ENCODE measurements at places on chromosomes 7 and 10.

DNA sequence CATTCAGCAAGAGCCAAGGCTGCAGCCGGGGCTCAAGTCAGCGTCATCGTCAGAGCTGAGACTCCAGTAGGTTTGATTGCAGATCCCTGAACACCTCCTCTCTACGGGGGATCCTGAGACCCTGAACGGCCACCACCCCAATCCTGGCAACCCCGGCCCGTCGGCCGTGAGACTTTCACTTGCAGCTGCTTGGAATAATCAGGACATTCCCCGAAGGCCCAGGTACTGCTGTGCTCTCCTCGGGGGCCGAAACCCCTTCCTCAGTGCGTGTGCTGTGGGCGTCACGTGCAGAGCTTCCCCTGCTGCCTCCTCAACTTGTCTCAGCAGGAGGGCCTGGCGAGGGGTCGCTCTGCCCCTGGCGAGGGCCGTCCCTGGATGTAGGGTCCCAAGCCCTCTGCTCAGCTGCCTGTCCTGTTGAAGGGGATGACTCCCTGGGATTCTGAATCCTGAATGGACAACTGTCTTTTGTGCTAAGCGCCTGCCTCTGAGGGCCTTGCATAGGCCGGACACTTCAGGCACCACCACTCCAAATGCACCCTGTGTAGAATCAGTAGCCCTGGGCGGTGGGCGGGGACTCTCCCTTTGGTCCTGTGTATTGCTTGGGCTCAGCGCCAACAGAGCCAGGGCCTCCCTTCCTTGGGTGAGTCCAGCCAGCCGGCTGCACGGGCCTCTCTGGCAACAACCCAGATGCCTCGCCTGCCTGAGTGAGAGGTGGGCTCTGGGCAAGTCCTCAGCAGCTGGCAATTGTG is 63.8 kb upstream of the EBF3 start:
- peak; percentile 6 for DNase-seq

DNA sequence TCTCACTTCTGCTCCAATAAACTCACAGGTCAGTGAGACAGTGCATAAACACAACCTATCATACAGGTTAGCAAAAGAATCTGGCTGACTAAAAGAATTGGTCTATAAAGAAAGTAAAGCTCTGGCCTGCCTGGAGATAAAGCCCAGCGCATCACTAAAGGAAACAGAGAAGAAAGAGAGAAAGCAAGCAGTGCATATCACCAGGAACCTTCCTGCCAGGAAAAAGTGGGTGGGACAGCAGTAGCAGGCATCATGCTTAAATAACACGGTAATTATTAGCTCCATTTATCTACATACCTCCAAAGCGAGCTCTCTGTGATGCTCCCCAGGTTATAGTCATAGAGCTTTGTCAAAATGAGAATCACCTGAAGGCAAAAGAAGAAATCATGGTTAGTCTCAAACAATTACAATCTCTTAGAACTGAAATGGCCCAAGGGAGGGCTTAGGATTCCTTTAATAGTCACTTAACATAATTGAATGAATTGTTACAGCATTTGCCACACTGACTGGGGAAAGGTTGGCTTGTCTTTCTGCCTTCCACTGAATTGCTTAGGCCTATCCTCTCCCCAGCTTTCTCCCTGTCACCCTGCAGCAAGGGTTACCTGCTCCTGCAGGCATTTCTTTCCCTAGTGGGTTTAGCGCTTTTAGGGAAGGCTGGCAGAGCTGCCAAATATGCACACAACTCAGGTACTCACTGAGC is 208.1 kb downstream of the SORCS1 start:
- no peak for DNase-seq

- DNase-seq: no peak
Observed at GRCh38 chr7:124893140-124893827, 36.3 kb downstream of the POT1 start.

DNA sequence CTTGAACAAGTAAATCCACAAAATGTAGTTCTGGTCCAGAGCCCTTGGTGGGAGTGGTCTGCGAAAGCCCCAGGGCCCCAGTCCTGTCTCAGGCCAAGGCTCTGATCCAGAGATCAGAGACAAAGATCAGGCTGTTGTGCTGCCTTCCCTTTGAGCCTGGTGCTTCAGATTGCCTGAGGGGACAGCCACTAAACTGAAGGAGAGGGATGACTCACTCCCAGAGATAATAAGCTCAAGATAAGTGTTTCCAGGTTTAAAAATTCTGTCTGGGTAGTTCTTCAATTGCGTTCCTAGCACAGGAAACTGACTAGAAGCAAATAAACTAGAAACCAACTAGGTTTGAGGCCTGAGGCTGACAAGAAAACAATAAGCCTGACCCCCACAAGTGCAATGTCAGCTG is 190.2 kb downstream of the RAMP3 start:
- DNase-seq: peak; percentile 37

DNA sequence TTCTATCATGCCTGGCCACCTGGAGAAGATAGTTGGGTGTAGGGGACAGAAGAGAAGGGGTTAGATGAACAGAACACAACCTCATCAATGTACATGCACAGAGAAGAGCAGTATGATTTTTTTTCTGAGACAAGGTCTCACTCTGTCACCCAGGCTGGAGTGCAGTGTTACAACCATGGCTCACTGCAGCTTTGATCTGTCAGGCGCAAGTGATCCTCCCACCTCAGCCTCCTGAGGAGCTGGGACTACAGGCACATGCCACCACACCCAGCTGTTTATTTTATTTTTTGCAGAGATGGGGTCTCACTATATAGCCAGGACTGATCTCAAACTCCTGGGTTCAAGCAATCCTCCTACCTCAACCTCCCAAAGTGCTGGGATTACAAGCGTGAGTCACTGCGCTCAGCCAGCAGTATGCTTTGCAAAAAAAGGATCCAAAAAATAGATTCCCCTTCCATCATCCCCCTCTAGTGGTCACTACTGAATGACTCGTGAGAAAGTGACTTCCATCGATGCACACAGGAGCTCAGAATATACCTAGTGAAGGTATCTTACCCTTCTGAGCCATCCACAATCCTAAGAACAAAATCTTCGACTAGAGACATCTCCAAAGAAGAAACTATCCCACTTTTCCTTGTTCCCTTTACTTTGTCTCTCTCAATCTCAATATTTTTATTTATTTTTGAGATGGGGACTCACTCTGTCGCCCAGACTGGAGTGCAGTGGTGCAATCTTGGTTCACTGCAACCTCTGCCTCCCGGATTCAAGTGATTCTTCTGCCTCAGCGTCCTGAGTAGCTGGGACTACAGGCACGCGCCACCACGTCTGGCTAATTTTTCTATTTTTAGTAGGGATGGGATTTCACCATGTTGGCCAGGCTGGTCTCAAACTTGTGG is 21.0 kb downstream of the ZCWPW1 start:
- DNase-seq: peak; percentile 77

DNA sequence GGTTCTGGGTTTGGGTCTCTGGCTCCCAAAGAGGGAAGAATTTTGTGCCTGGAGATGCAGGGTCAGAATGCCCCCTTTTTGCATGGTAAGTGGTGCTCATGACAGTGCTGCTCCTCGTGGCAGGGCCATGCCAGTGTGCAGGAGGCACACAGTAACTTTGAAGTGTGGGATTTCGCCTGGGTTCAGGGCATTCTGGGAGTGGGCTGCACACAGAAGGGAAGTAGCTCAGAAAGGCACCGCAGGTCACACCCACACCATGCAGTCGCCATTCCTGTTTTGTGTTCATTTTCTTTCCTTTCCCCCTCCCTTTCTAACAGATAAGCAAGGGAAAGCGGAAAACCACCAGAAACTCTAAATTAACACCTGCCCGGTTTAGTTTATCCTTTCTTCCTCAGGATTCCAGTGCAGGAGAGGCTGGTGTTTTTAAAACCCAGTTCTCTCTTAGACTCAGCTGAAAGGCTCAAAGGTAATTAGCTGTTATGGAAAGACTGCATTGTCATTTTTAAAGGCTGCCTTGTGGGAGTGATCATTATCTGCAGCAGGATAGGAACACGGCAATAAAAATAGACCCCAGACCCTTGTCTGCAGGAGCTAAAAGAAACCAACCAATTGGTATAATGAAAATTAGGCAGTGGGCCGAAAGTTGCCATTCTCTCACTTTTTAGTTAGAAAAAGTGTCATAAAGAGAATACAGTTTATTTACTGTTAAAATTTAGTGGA is 50.2 kb downstream of the EEPD1 start:
- DNase-seq: no peak

DNA sequence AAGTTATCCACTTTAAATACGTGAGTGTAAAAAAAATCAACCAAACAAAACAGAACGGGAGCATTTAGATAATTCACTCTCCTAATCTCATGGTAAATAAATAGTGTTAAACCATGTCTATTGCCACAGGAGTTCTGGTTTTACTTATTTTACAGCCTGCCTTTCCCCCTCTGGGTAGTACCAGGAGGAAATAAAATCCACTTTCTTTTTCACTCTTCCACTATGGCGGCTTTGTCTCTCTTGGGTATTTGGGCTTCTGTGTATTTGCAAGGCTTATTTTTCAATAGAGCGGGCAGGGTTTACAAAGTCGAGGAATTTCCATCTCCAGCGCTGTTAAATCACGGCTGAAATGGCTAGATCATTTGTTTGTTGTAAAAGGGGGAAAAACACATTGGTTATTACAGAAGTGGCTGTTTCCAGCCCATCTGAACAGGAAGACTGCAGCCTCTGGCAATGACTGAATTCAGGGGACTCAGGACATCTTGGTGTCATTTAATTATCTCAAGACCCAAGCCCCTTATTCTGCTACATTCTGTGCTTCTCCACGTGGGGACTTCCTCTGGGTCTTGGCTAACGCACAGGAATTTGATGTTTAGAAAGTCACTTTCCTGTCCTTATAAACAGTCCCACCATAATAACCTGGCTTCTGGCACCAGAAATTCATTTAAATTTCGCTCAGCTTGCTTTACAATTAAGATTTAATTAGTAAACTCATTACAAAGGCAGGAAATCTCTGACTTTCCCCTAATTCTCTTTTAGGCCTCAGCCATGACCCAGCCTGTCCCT is 323.9 kb downstream of the GATA3 start:
- DNase-seq: no peak

GRCh38 chr10:71811351-71811750 is 38.0 kb upstream of the VSIR start:
- DNase-seq: no peak

- peak; percentile 97 for DNase-seq
Observed at GRCh38 chr7:108079648-108080591, 50.2 kb downstream of the LAMB4 start.

DNA sequence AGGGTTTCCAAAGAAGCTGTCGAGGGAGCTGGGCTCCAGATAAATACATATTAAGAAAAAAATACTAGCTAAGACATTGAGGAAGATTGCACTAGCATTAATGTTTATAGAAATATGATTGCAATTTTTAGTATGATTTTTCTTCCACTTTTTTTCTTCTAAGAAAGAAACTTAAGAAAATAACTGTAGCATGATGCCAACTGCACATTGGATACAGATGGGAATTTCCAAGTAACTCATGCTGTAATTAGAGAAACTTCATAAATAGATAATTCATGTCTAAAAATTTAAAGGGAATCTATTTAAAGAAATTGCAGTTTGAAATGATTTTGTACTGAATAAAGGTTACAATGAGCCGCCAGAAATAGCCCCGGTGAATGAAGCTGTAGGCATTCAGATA is 119.4 kb downstream of the POLR1F start:
- no peak for DNase-seq

DNA sequence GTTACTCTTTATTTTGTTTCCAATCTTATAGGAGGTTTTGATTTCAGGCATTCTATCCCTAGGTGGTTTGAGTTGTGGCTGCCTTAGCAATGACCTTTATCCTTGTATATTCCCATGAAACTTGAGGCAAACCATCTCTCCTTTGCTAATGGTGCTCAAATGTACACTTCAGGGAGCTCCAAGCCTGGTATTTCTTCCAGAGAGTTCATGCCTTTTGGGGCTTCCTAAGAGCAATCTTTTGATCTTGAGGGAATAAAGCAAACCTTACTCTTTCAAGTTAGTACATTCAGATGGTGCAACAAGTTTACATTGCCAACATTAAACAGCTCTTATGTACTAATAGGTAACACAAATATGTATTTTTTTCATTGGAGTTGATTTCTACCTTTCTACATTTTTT is 3.4 kb upstream of the GNAT3 start:
- no peak for DNase-seq

DNA sequence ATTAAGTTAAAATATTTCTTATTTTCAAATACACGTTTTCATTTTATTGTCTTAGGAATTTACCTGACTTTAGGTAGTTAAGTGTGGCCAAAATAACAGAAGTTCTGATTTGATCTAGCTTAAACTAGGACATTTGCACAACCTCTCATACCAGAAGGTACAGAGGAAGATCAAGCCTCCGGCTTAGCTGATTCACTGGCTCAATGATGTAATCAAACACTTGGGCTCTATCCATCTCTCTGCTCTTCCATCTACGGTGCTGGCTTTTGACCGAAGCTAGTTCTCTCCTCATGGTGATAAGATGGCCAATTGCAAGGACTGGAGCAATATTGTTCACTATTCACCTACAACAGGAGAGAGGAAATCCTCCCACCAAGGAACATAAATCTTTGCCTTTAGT is 12.2 kb upstream of the HYCC1 start:
- no peak for DNase-seq

DNA sequence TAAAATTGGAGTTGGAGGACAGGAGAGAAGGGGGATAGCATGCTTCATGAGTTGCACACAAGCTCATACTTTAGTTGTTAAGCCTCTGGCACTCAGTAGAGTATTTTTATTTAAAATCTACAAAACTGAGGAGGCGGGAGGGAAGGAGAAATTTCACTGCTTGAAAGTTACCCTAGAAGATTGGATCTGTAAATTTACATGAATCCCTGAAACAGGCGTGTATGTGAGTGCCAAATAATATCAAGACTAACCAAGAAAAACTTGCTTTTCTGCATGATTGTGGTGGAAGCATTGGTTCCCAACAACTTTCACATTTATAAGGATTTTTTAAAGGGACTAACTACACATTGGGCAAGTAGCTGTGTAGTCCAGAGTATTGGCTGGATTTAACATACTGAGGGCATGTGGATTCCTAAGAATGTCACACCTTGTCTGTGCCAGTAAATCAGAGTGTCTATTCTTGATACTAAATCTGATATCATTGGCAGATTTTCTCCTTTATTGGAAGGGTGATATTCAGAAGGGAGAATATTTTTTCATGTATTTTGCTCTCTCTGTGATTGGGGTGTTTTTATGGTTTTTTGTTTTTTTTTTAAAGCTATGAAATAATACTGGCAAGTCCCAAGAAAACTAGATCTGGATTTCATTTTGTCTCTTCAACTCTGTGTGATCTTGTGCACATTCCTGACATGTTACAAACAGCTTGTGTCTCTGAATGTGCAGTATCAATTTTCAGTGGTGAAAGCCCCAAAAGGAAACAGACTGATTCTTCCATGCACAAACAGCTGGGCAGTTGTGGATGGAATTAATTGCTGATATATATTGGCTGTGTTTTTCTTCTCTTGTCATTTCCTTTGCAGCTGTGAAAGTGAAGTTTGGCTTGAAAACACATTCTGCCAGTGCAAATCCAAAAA is 67.2 kb downstream of the ADD3 start:
- peak; percentile 91 for DNase-seq

DNA sequence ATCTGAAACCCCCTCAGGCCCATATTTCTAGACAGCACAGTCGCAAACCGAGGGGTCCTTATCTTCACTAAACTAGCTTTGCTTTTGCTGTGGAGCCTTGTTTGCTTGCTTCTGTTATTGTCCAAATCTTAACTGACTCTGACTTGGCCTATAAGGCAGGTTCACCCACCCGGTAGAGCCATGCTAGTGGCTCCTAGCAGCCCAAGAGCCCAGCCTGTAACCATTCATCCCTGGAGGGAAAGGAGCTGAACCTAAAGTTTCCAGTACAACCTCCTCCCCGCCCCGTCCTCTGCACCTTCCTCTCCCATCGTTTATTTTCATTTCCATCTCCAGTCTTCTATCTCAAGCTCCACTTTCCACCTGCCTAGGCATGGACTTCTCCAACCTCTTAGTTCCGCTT is 345.7 kb downstream of the PTPRN2 start:
- DNase-seq: no peak

- DNase-seq: peak; percentile 77
Observed at GRCh38 chr7:92667816-92668535, 77.8 kb upstream of the FAM133B start.
